ENCODE measurements at places on chromosomes 1 and 21.

DNA sequence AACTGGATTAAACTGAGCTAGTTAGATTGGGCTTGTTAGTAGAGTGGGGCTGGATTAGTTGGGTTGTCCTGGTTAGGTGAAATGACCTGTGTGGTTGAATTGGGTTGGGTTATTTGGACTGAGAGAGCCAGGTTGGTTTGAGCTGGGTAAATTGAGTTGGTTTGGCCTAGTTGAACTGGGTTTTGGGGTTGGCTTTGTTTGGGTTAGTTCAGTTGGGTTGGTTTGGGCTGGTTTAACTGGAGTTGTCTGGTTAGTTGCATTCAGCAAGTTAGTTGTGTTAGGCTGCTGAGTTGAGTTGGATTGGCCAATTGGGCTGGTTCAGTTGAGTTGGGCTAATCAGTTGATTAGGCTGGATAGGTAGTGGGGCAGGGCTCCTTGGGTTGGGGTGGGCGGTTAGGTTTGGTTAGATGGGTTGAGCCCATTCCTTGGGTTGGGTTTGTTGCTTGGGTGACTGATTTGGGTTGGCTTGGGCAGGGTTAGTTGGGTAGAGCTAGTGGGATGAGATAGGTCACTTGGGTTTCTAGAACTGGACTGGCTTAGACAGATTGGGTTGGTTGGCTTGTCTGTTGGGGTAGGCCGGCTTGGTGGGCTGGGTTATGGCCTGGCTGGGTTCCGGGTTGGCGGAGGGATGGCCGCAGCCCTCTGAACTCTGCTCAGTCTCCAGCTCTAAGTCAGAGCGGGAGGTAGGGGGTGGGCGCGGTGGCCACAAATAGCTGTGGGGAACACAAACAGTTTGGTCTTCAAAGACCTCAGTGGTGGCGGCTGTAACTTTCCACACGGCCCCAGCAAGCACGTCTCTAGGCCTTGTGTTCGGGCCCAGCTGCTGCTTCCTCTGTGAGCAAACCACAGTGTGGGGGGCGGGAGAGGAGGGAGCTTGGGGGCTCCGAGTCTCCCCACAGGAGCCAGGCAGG lies 67.2 kb upstream of the RUNX3 start:
- DNase-seq = peak; percentile 38

- no peak for DNase-seq
Measured at GRCh38 chr21:28421716-28422524, 570.8 kb downstream of the LTN1 start.

- no peak for DNase-seq
Measured at GRCh38 chr1:40868051-40868723, 6.0 kb upstream of the CITED4 start.

DNA sequence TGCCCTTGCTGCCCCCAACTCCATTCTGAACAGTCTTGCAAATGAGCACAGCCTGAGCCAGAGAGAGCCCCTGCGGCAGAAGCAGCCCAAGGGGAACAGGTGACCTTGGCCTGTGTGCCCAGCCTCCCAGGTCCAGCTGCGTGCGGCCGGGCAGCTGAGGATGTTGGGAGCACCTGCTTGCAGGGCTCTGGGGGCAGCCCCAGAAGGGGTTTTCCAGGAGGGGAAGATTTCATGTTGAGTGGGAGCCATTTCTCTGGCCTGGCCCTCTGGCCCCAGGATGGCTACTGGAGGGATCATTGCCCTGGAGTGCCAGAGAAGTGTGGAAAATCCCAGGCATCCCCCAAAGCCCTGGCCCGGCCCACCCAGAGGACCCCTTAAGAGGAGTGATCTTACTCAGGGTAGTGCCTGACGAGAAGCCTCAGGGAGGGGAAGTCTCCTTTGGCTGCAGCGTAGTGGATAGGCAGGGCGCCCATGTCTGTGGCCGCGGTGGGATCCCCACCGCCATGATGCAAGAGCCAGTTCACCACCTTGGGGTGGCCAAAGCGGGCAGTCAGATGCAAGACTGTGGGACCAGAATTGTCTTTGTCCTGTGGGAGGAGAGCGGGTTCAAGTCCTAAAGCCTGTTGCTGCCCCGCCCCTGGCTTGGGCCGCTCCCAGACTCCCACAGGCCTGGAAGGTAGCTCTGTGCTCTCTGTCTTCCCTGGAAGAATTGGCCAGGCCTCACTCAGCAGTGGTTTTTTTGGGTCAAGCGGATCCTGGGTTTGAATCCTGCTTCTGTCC lies 20.6 kb upstream of the RNU1-4 start:
- no peak for DNase-seq

GRCh38 chr1:216416488-216416887 lies 6.8 kb downstream of the USH2A start:
- DNase-seq = no peak

- no peak for DNase-seq
Measured at GRCh38 chr1:16215882-16216753, 3.7 kb upstream of the ARHGEF19 start.

- DNase-seq = no peak
Measured at GRCh38 chr1:46690931-46691421, 19.3 kb downstream of the TEX38 start.

DNA sequence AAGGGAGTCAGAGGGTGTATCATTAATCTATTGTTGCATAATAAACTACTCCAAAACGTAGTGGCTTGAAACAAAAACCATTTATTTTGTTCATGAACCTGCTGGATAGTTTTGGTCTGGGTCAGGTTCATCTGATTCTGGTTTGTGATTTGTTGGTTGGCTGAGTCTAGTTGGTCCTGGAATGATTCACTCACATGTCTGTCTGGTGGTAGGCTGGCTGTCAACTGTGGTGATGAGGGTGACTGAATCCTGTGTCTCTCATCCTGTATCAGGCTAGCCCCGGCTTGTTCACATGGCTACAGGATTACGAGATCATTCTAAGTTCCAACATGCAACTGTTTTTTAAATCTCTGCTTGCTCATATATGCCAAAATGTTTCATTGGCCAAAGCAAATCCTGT lies 22.5 kb upstream of the SIKE1 start:
- DNase-seq = no peak

GRCh38 chr1:184974056-184974836 lies at the start of gene NIBAN1:
Gene NIBAN1, minus strand, starts transcription at chr1:184974508. Its CDS starts 152 bp downstream, at chr1:184974356.
- DNase-seq = peak; percentile 36

DNA sequence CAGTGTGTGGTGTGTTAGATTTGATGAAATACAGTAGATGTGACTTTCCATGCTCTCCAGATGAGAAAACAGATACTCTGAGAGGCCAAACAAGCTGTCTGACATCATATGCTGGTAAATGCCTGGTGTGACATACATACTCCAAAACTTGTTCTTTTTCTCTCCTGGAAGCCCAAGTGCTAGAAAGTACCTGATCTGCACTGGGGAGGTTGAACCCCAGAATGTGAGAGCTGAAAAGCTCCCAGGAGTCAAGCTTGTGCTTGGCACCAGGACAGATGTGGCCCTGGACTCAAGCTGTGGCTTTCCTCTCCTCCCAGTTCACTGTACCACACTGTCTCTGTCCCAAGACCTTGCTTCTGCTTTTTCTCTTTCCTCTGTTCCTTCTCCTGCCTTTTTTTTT lies 389.0 kb upstream of the USP24 start:
- DNase-seq = no peak

DNA sequence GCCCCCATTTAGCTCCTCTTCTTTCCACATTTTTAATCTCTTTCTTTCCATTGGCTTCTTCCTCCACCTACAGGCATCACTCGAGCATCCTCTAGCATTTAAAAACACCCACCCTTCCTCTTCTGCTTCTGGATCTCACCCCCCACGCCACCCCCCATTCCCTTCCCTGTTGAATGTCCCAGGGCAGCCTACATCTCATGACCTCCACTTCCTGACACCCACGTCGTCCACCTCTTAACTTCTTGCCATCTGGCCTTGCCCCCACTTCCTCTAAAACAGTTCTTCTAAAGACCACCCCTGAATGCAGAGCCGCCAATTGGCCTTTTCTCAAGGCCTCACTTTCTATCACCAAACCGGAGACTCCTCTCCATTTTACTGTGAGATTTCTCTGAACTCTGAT lies 6.1 kb upstream of the ETNK2 start:
- no peak for DNase-seq

DNA sequence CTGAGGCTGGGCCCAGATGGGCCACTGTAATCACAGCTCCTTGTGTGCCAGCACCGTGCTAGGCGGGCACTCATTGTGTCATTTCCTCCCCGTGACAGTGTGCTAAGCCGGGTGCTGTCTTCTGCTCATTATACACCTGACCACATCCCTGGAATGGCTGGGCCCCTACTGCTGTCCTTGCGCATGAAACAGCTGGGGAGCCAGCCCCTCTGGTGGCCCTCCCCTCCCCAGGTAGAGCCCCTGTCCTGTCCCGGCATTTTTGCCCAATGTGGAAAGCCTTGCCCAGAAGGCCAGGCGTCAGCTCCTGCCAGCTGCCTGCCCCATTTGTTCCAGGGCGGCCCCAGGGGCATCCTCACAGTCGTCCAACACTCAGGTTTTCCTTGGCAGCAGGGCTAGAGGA lies 107.4 kb upstream of the CASZ1 start:
- no peak for DNase-seq

DNA sequence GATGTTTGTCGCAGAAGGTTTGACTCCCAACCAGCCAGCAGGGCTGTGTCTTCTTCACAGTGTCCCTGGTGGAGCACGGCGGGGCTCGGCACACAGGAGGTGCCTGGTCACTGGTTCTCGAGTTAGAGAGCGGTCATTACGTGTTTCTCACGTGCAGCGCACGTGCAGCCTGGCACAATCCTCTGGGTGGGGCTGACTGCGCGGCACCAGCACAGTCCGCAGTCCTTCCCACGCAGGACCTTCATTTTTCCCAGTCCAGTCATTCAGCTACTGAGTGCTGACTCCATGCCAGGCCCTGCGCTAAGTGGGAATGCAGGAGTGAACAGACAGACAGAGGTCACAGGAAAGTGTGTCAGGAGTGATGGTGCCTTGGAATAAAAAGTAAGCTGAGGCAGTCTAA lies 46.2 kb upstream of the GPR153 start:
- DNase-seq = no peak

DNA sequence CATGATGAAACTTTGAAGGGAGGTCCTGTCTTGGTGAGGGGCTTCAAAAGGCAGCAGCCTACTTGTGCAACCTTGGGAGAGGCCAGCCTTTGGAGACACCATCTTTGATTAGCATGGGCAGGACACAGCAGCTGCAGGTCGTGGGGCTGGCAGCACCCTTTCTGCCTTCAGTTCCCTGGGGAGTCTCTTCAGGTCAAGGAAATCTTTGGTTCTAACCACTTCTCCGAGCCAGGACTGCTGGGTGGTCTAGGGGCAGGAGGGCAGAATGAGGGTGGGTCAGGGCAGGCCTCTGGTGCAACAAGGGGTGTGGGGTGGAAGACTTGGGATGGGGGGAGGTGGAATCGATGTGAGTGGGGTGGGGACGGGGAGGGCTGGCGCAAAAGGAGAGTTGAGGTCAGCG lies 269.7 kb downstream of the FOXD2 start:
- no peak for DNase-seq

GRCh38 chr1:155424091-155424490 lies 103.4 kb downstream of the RUSC1 start:
- no peak for DNase-seq

GRCh38 chr1:86774305-86775295 lies 70.2 kb downstream of the SH3GLB1 start:
- DNase-seq = no peak

DNA sequence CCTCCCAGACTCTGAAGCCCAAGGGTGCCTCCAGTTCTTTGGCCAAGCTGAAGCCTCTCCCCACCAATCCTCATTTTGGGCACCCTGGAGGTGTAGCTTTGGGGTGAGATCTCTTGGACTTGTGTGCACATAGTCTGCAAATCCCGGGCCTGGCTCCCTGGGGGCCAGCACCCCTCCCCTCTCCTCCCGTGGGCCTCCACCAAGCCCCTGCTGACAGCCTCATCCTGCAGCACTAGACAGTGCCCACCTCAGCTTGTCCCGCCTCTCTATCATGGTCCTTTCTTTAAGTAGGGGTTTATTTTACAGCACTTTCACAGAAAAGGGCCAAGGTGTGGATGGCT lies 3.2 kb downstream of the GJC2 start:
- DNase-seq = no peak

GRCh38 chr1:9369964-9370788 lies 77.5 kb downstream of the SPSB1 start:
- DNase-seq = no peak

- DNase-seq = no peak
Measured at GRCh38 chr1:218463194-218464156, 118.3 kb downstream of the TGFB2 start.

DNA sequence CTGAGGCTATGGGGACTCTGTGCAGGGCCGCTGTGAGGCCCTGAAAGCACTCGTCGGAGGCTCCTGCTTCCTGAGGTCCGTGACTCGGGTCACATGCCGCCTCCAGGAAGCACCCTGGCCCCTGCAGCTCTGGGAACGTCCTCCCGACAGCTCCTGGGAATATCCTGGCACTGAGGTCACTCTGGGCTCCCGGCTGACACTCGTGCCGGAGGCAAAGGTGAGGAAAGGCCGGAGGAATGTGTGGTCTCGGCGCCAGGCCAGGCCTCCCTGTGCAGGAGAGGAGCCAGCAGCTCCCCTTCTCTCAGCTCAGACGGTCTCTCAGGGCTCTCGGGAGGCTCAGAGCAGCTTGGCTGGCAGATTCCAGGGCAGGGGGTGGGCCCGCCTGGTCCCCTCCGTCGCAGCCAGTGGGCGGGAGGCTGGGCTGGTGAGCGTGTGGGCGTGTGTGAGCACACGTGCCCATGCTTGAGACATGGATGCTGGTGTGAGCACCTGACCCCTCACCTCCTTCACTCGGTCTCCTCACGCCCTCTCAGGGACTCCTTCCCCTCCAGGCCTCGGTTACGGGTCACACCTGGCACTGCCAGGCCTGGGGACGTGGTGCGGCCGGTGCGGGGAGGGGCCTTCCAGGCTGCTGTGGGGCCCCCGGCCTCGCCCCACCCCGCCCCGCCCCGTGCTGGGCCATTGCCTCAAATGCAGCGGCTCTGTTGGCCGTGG lies 5.5 kb upstream of the RNF223 start:
- DNase-seq = no peak

- no peak for DNase-seq
Measured at GRCh38 chr1:184255560-184255959, 131.3 kb upstream of the C1orf21 start.

GRCh38 chr1:243343970-243344937 lies 88.4 kb downstream of the SDCCAG8 start:
- no peak for DNase-seq

- DNase-seq = no peak
Measured at GRCh38 chr21:45295576-45296365, 8.1 kb upstream of the POFUT2 start.

DNA sequence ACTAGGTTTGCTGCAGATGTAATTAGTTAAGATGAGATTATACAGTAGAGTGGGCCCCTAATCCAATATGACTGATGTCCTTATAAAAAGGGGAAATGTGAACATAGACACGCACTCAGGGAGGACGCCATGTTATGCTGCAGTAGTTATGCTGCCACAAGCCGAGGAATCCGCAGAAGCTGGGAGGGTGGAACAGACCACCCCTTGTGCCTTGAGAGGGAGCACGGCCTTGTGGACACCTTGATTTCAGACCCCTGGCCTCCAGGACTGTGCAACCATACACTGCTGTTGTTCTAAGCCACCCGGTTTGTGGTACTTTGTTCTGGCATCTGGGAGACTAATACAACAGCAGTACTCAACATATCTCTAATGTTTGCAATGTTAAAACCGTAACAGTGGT lies 57.9 kb upstream of the HIVEP3 start:
- no peak for DNase-seq
